Kidney (tissue), 22 donors: ENCODE measurements at places on chromosomes 4 and X. TPM values are rescaled to one million over a fixed set of nuclear protein-coding genes. Genes with fewer than 3 reads are reported as not detected.

The BMP3 gene
- 0.28 TPM for total RNA-seq

The RIBC1 gene
- 2.5 TPM for total RNA-seq

- no peaks in the 10 kb centered on the region for H3K36me3 ChIP-seq
- H3K4me1 ChIP-seq, result no peaks in the 10 kb centered on the region
- H3K27ac ChIP-seq, result no peak overlapping the region
- no peak overlapping the region for H3K4me3 ChIP-seq
These were observed 57.0 kb upstream of the MAP9 start for GRCh38 chr4:155433636-155434360.

GRCh38 chr4:73080789-73081188 lies 11.3 kb upstream of the COX18 start:
- no peak overlapping the region for H3K4me3 ChIP-seq
- H3K4me1 ChIP-seq, result no peaks in the 10 kb centered on the region
- no peak overlapping the region for H3K27ac ChIP-seq
- DNase-seq, result no peak
- no peaks in the 10 kb centered on the region for H3K27me3 ChIP-seq

DNA sequence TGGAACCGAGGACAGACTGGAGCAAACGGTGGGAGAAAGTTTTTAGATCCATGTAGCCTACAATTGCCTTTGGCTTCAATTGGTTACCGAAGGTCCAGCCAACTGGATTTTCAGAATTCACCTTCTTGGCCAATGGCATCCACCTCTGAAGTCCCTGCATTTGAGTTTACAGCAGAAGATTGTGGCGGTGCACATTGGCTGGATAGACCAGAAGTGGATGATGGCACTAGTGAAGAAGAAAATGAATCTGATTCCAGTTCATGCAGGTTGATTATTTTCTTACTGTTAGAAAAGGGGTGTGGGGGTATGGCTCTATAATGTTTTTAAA lies 702 bp downstream of the KLHL5 start:
- no peak for DNase-seq
- no peak overlapping the region for H3K4me3 ChIP-seq
- no peaks in the 10 kb centered on the region for H3K4me1 ChIP-seq
- no peak overlapping the region for H3K27ac ChIP-seq
- no peaks in the 10 kb centered on the region for H3K27me3 ChIP-seq

DNA sequence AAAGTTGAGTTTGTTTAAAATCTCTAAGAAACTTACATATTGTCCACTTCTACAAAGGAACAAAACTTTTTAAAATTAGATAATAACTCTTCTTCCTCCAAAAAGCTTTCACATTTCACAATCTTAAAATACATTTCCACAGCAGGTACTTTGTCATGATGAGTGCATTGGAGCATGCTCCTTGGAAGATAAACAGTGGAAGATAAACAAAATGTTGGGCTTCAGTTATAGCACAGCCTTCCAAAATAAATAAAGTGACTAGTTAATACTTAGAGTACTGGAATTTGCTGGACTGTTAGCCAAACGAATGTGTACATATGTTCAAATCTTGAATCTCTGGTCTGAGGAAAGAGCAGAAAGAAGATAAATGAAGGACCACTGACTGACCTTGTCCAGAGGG lies 54.9 kb upstream of the PDE5A start:
- peaks cover 3% of the 10 kb centered on the region for H3K4me1 ChIP-seq
- H3K27me3 ChIP-seq, result no peaks in the 10 kb centered on the region
- no peak for DNase-seq
- no peak overlapping the region for H3K4me3 ChIP-seq
- no peaks in the 10 kb centered on the region for H3K36me3 ChIP-seq
- no peak overlapping the region for H3K27ac ChIP-seq

GRCh38 chr4:154741131-154741665 lies 2.6 kb upstream of the LRAT start:
- DNase-seq, result peak; percentile 27

- no peaks in the 10 kb centered on the region for H3K27me3 ChIP-seq
- no peak overlapping the region for H3K27ac ChIP-seq
- no peaks in the 10 kb centered on the region for H3K4me1 ChIP-seq
- no peak overlapping the region for H3K4me3 ChIP-seq
- no peak for DNase-seq
- no peaks in the 10 kb centered on the region for H3K36me3 ChIP-seq
These were observed 612.0 kb downstream of the ADGRL3 start for GRCh38 chr4:61812171-61812570.

GRCh38 chr4:179095585-179096221 lies 1653.5 kb upstream of the AGA start:
- H3K4me1 ChIP-seq, result no peaks in the 10 kb centered on the region
- no peak overlapping the region for H3K27ac ChIP-seq
- no peaks in the 10 kb centered on the region for H3K36me3 ChIP-seq
- no peak overlapping the region for H3K4me3 ChIP-seq
- DNase-seq, result peak; percentile 79

GRCh38 chrX:148365233-148365632 lies 135.2 kb upstream of the AFF2 start:
- no peaks in the 10 kb centered on the region for H3K4me1 ChIP-seq
- H3K4me3 ChIP-seq, result no peak overlapping the region
- no peak for DNase-seq
- no peak overlapping the region for H3K27ac ChIP-seq

- no peak overlapping the region for H3K4me3 ChIP-seq
- no peak overlapping the region for H3K27ac ChIP-seq
- H3K27me3 ChIP-seq, result no peaks in the 10 kb centered on the region
- no peak for DNase-seq
These were observed 59.6 kb upstream of the DUSP21 start for GRCh38 chrX:44784241-44784640.

DNA sequence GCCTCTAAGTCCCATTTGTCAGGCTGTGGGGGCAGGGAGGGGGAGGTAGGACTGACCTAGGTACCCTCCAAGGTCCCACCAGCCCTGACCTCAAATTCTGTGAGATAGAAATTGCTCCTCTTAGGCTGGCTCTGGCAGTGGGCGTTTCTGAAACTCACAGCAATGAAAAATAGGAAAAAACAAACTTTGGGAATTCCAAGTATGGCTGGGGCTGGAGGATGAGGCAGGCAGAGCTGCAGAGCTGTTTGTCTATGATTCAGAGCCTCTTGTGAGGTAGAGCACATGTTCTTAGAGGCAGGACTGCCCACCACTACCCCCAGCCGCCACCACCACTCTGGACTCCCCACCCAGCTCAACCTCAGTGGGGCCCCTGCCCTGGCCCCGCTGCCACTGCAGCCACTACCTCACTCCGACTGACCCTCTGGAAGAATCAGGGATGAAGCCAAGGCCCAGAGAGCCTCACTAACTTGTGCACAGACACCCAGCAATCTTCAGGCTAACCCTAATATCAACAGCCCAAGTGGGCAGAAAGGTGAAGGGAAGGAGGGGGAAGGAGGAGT lies 98.2 kb downstream of the PJA1 start:
- H3K27ac ChIP-seq, result no peak overlapping the region
- no peaks in the 10 kb centered on the region for H3K4me1 ChIP-seq
- no peak for DNase-seq
- no peak overlapping the region for H3K4me3 ChIP-seq

DNA sequence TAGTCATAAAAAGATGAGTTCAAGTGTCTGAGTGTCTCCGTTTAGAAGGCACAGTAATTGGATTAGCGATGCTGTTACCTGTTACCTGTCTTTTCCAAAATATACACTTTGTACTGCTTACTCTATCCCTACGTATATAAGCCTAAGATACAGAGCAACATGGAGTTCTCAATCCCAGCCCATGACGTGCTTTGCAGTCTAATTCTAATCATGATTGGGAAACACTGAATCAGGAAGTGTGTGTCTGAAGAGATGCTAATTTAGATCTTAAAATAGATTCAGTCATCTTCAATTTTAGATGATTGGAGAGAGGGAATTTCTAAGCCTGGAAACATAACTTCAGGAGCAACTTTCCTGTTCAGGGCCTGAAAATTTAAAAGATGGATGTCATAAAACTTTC lies 115.1 kb downstream of the PCDH19 start:
- no peaks in the 10 kb centered on the region for H3K36me3 ChIP-seq
- no peak overlapping the region for H3K27ac ChIP-seq
